Left lobe of liver (tissue), 2 donors: ENCODE measurements at places on chromosomes 5 and 9. TPM values are rescaled to one million over a fixed set of nuclear protein-coding genes. Genes with fewer than 3 reads are reported as not detected.
A peak's percentile ranks its signal among the peaks of the same experiment; 100 is the strongest.

GRCh38 chr9:18347386-18348082 lies 126.4 kb upstream of the ADAMTSL1 start:
- DNase-seq, result peak; percentile 71

GRCh38 chr9:34291023-34291422 lies 38.0 kb downstream of the KIF24 start:
- DNase-seq, result no peak

- no peak for DNase-seq
These were observed 4.7 kb upstream of the RASGEF1C start for GRCh38 chr5:180213657-180214207.

DNA sequence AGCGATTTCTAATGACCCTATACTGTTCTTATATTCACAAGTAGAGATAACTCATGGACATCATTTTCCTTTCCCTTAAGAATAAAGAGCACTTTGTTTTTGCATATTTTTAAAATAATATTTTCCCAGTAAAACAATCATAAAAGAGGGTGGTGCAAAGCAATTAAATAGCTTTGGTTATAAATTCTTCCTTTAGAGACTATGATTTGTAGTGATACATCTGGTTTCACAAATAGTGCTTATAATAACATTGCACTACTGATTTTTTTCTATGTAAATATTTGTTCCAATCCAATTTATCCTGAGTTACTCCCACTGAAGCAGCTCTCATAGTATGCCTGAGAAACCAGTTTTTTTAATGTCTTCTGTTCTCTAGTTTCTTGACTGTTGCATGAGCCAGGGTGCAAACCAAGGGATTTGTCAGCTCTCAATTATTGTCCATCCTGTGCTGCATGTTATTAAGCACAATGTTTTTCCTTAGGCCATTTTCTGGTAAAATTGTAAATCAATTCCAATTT lies 74.7 kb downstream of the LURAP1L start:
- DNase-seq, result no peak

DNA sequence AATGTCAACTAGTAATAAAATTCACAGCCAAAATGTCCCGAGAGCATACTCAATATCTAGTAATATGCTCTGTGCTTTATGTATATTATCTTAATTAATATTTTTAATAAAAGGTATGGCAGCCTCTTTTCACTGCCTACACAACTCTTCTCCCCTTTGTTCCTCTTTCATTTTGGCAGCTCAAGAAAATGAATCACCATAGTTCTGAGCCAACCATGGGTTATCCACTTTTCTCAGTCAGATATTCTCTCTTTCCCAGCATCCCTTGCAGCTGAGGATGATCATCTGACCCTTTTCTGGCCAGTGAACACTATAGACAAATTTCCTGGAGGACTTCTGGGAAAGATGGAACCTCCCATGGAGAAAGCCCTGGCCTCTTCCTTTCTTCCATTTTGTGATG lies 8.2 kb upstream of the DOCK8 start:
- DNase-seq, result no peak

DNA sequence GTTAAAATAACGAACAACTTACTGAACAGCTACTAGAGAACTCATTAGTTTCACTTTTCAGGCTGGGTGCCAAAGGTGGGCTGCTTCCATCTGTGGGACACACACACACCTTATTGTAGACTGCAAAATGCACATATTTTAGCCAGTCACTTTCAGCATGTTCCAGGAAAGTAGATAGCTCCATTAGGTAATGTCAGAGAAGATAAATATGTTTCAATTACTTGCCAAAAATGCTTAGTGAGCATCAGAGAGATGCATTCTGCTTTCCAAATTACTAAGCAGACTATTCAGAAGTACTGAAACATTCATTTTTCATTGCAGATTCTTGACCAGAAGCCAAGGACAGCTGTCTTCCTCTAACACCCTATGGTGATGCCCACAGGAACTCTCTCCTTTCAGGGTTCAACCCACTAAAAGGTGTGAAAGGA lies 56.2 kb upstream of the APC start:
- DNase-seq, result no peak

GRCh38 chr9:97990259-97990658 lies 7.1 kb downstream of the ANP32B start:
- no peak for DNase-seq

DNA sequence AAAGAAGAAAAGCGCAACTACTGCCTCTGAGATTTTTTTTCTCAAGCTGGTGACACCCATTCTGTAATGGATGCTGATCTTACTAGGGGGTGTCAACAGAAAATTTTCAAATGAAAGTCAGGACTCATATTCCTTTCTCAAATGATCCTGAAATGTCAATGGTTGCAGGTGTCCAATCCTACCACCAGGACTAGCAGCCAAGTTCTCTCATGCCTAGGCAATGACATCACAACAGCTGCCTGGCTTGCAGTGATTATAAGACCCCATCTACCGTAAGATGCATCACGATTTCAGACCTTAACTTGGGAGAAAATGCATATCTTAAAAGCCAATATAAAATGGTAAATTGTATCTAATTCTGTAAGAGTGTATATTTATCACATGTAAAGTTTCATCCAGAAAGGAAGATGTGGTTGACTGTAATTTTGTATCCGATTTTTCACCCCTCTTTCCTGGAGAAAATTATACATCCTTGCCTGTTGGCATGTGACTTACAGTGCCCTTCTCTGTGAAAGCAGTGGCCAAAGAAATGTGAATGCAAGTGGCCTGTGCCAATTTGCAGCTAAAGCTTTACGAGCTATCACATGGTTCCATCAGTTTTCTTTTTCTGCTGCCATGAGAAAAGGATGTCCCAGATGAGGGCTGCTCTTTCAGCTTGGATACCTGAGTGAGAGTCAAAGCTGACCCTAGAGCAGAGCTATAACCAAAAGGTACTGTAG lies 104.4 kb downstream of the DENND1A start:
- DNase-seq, result no peak

- no peak for DNase-seq
These were observed 121.1 kb upstream of the ASTN2 start for GRCh38 chr9:117535973-117536372.

GRCh38 chr9:112541685-112542084 lies 55.1 kb downstream of the KIAA1958 start:
- no peak for DNase-seq

DNA sequence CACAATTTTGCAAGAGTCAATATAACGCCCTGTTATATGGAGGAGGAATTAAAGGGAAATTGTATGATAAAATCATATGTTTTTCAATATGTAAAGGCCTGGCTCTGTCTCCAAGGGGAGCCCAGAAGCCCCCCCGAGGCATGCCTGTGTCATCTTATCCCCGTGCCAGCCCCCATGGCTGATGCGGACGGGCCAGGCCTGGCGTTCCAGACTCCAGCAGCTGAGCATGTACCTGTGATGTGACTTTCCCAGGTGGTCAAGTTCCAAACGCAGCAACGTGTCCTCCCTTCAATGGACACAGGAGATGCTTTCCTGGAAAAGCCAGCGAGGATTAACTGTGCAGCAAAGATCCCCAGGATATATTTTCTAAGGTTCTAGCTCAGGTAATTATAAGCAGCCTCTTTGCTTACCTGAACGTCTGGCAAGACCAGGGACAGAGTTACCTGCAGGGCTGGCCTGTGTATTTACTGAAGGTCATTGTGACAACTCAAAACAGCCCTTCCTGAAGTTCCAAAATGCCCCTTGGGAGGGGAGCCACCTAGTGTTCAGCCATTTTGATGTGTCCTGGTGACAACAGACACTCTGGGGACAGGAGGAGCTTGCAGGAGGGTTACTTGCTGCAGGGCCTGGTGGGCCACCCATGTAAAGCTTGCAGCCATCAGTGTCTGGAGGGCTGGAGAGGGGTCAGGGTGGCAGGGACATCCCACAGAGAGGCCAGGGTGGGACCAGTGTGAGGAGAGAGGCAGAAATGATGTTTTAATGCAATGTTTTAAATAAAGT lies 53.3 kb upstream of the RNU6ATAC start:
- DNase-seq, result peak; percentile 82

GRCh38 chr5:62432621-62433064 lies 20.1 kb downstream of the IPO11 start:
- no peak for DNase-seq

DNA sequence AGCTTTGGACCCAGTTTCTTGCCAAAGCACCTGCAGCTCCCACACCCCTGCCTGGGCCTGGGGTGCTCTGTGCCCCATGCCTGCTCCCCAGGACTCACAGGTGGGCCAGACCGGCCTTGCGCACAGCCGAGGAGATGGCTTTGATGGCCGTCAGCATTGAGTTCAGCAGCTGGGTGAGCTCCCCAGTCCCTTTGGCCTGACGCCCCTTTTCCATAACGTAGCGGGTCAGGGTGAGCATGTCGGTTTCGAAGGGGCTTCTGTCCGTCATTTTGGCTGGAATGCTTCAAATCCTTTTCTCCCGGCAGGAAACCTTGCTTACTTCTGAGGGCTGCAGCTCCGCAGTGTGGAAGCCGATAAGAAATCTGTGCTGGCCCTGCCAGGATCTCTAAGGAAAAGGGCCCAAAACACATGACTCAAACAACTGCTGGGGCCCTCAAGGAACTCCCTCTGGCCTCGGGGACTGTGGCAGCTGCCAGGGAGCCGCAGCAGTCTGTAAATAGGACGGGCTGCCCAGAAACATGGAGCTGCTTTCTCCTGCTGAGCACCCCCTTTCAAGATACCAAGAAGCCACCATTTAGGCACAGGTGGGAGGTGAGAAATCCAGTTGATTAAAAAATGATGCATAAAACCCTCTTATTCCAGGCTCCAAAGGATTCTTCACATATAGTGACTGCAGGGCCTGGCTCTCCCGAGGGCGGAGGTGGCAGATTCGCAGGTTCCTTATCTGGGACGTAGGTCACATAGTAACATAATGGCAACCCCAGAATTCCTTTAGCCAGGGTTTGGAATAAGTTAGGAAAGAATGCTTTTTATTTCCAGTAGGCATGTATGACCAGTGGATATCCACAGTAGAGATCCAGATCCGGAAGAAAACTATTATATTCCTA lies at the start of gene FBP2:
TSS of gene FBP2 (minus strand) at position 366 of the 887 bp plus-strand sequence. CDS start at position 268, 98 bp downstream.
- DNase-seq, result peak; percentile 36

DNA sequence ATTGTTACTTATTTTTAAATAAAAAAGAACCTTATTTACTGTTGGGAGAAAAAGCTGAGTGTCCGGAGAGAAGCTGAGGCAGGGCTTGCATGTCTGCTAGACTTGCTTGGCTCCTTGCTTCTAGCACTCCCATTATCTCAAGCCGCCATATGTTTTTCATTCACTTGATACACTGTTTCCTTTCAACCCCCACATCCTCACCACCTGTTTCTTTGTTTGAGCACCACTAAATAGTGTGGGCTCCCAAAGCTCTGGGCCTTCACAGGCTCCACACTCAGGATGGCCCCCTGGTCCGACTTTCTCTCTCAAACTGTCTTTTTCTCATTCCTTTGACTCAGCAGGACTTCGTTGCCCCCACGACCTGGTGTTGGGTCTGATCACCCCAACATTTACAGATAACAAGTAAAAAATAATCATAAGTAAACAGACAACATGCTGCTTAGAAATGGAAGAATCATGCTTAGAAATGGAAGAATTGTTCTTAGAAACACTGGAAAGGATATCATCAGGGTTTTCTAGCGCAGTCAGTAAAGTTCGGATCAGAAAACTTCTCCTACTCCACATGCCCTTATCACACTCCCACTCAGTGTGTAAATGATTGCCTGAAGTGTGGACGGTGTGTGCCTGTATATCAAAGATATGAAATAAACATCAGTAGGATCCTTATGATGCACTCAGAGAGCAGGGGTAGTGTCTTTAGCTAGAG lies 58.5 kb downstream of the APTX start:
- DNase-seq, result no peak

DNA sequence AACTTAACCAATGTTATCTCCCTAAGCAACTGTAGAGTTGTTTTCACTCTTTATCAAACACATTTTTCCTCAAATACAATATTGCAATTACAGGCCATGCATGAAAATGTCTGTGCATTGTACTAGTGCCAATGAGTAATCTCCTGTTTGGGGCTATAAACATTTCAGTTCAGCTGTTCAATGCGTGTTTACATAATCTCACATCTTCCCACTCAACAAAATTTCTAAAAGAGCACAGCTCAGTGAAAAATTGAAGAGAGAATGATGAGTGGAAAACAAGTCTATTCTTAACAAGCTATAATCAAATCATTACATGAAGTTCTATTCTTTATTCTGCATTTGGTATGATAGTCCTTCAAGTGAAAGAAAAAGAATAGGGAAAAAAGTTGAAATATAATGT lies 780.5 kb upstream of the CDH9 start:
- no peak for DNase-seq

DNA sequence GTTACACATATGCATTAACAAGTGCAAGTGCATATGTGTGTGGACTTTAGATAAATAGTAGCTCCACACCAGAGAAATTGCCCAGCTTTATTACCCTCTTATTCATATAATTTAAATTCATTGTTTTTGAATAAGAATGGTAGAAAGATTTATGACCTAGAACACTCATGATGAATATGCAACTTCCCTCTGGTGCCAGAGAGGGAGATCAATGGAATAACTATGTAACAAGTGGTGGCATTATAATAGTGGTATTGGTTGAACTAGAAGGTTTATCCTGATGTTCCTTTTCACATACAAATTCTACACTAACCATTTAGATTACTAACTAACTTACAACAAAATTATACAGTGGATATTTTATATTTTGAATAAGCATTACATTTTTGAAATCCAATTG lies 607.4 kb downstream of the CDH12 start:
- no peak for DNase-seq

DNA sequence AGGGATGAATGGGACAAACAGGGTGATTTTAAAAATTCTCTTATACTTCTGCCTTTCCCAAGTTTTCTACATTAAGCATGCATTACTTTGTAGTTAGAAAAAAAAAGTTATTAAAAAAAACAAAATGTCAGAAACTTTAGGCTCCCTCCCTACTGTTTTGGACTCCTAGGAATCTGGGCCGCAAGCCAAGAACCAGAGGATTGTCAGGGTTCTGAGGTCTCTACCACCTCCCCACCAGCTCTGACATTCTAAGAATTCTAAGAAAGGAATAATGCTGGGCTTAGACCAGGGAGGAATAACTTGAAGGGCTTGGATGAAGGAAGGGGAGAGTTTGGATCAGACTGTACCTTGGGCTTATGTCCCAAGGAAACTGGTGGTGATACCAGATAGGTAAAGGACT lies 1.1 kb upstream of the ARHGEF39 start:
- no peak for DNase-seq

JMY gene
- total RNA-seq, result 5.5 TPM

ABCA1 gene
- 48.3 TPM for total RNA-seq

DOCK8 gene
- 10.6 TPM for total RNA-seq

NMUR2 gene
- not detected for total RNA-seq

DBH gene
- total RNA-seq, result 16.7 TPM

COL15A1 gene
- 0.23 TPM for total RNA-seq

ZNF474 gene
- 0.13 TPM for total RNA-seq
